ENCODE measurements at places on chromosomes 7 and 10.

- DNase-seq = no peak
These were observed 7.4 kb upstream of the VIM start for GRCh38 chr10:17220652-17221100.

- DNase-seq = no peak
These were observed 405.2 kb upstream of the NPVF start for GRCh38 chr7:25633426-25634036.

GRCh38 chr10:77967611-77968022 lies 41.1 kb upstream of the DLG5 start:
- DNase-seq = no peak

DNA sequence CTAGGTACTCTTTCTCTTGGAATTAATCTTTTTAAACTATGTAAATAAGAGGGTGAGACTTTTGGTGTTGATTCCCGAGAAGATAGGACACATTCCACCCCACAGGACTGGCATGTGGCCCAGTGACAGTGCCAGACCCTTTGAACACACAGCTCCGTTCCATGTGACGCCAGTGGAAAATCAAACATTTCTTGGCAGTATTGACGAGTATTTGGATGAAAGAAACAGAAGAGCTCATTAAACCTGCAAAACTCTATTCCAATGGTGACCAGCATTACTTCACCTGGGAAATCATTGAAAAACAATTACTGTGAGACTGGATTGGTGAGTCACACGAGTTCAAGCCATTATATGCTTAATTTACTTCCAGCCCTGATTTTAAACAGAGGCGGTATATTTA lies 25.8 kb downstream of the AKR1E2 start:
- DNase-seq = no peak

- no peak for DNase-seq
These were observed 7.7 kb downstream of the KCNMA1 start for GRCh38 chr10:77629775-77630506.

DNA sequence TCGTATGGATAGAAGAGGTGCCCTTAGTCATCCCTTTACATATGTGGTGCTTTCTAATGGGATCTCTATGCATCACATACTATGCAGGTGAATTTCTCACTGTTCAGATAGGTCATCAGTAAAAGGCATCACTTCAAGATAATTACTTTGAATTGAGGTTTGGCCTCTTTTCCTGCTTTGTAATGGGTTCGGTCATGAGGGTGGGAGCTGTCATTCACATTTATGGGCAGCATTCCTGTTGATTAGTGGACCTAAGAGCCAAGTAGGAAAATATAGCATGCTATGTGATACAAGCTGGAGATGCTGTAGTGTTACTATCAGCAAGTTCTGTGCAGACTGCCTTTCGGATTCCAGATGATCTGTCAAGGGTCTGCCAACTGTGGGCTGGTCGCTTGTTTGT lies 156.3 kb downstream of the LCOR start:
- DNase-seq = no peak

- no peak for DNase-seq
These were observed 6.3 kb downstream of the ABCC2 start for GRCh38 chr10:99788598-99789256.

- no peak for DNase-seq
These were observed 1575.2 kb upstream of the LRRTM3 start for GRCh38 chr10:65350611-65351010.

DNA sequence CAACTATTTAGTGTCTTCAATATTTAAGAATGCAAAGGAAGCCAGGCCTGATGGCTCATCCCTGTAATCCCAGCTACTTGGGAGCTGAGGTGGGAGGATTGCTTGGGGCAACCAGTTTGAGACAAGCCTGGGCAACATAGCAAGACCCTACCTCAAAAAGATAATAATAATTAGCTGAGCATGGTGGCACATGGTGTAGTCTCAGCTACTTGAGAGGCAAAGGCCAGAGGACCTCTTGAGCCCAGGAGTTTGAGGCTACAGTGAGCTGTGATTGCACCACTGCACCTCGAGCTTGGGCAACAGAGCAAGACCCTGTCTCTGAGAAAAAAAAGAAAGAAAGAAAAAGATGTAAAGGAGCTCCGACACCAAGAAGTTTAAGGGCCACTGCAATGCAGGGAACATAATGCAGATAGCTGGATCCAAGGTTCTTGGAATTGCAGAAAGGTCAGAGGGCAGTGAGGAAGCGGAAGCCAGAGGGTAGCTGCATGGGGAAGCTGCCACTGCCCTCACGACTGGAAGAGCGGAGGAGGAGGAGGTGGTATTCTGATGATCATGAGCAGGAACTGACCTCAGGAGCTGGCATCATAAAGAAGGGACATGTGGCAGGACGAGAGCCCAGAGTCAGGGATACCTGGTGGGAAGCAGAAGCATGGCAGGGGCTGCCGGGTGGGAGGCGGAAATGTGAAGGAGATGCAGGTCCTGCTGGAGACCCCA lies 60.2 kb upstream of the PODXL start:
- DNase-seq = no peak

Measured in activated T-cell treated with anti-CD3 and anti-CD28 coated beads for 48 hours (primary cell).